Stimulated activated CD8-positive, alpha-beta memory T cell treated with anti-CD3 and anti-CD28 coated beads, Interleukin-7, amount 100 ng/mL, for 48 hours (primary cell): ENCODE measurements at places on chromosomes 1 and 21.

- no peak for DNase-seq
Measured at GRCh38 chr1:87723193-87723592, 394.5 kb downstream of the LMO4 start.

DNA sequence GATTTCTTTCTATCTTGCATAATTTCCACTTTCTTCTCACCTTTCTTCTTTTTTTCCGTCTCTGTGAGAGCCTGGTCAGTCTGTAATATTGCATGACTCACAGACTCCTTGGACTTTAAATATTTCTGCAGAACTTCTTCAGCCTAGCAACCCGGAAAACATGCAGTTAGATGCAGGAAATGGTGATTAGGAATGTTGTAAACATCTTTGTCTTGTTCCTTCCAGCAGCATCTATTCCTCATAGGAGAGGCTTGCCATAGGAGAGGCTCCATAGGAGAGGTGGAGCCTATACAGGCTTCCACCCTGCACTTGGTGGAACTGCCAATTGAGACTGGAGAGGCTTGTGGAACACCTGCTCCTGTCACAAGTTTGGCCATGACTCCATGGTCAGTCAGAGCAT lies 10.0 kb downstream of the GBP5 start:
- no peak for DNase-seq

- DNase-seq: no peak
Measured at GRCh38 chr1:21117597-21118001, 59.1 kb downstream of the EIF4G3 start.

- no peak for DNase-seq
Measured at GRCh38 chr1:15385420-15385819, 24.3 kb upstream of the EFHD2 start.

GRCh38 chr21:30271611-30272010 lies 11.1 kb downstream of the KRTAP24-1 start:
- DNase-seq: no peak

GRCh38 chr1:3000214-3000613 lies 21.1 kb upstream of the ACTRT2 start:
- no peak for DNase-seq

- DNase-seq: no peak
Measured at GRCh38 chr1:24414775-24415333, 748 bp upstream of the NIPAL3 start.

GRCh38 chr1:2800664-2801045 lies 838 bp downstream of the TTC34 start:
- no peak for DNase-seq

DNA sequence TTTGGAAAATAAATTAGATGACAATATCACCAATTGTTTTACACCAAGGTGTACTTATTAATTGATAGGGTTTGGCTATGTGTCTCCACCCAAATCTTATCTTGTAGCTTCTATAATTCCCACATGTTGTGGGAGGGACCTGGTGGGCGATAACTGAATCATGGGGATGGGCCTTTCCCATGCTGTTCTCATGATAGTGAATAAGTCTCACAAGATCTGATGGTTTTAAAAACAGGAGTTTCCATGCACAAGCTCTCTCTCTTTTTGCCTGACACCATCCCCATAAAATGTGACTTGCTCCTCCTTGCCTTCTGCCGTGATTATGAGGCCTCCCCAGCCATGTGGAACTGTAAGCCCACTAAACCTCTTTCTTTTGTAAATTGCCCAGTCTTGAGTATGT lies 131.0 kb upstream of the LMO4 start:
- DNase-seq: no peak

DNA sequence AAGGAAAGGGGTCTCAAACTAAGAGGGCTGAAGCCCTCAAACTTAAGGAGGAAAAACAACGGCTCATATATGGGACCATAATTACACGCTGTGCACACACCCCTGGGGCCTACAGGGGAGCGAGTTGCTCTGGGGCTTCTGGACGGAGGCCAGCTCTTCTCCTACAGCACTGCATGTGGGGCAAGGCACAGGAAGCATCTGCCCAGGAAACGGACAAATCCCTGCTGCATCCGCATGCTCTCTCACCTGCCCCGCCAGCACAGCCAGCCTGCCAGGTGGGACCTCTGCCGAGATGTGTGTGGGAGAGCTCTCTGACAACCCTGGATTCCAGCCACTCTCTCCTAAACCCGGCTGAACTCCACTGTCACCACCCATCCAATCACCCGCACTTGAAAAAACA lies 54.1 kb downstream of the MRPL37 start:
- no peak for DNase-seq

DNA sequence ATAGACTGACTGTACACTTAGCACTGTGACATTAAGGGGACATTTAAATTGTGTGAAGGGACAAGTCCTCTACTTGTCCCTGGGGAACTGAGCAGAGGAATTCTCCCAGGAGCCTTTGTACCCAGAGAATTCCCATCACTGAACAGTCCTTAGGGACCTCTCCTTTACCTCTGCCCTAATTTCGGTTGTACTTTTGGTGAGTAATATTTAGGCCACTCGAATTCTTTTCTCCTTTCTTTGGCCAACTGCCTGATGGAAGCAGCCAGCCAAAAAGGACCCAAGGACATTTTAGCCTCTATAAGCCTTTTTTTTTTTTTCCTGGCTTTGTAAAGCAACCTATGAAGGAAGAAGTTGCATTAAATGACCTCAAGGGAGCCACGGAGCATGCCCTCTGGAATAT lies 71.5 kb downstream of the NR5A2 start:
- DNase-seq: no peak

- no peak for DNase-seq
Measured at GRCh38 chr21:31410499-31411131, 66.6 kb upstream of the TIAM1 start.

DNA sequence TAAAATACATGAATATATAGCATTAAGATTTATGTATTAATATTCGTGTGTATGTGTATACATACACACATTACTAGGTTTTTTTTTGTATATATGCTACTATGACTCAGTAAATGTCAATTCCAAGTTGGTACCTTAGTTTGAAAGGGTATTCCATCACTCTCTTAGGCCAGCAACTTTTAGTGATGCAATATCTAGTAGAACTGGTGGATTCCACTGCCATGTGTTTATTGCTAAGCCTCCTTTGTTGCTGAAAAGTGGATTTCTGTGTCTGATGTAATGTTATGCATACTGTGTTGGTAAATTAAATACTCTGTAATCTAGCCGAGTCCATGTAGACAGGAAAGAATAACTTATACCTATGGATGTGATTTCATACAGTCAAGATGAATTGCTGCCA lies 16.9 kb upstream of the COL11A1 start:
- DNase-seq: no peak

- DNase-seq: peak; percentile 53
Measured at GRCh38 chr1:212721388-212722247, 22.0 kb upstream of the BATF3 start.

DNA sequence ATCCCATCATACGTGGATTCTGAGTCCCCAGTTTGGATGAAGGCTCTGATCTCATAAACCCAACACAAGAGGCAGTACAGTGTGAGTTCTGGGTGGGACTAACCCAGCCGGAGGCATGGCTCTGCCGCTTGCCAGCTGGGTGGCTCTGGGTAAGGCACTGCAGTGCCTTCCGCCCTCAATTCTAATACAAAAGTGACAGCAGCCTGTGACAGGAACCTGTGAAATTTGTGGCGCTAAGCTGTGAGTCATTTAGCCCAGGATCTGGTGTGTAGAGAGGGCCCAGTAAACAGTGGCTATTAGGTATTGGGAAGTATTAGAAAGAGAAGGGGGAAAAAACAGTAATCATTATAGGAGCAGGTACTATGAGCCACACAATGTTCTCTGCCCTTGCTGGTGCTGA lies 23.3 kb downstream of the HSPG2 start:
- DNase-seq: no peak

DNA sequence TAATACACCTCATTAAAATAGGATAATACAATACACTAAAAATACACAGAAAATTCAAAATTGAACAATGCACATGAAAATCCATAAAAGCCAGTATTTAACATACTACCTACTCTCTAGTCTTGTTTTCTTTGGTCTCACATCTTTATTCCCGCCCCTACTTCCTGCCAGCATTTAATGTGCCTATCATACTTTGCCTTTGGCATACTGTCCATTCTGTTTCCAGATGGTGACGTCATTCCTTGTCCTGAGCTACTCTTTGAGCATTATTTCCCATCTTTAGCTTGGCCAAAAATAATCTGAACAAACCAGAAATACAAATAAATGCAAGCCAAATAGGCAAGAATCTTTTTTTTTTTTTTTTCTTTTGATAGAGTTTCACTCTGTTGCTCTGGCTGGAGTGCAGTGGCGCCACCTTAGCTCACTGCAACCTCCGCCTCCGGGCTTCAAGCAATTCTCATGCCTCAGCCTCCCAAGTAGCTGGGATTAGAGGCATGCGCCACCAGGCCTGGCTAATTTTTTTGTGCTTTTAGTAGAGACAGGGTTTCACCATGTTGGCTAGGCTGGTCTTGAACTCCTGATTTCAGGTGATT lies 4.4 kb downstream of the HFM1 start:
- DNase-seq: no peak

DNA sequence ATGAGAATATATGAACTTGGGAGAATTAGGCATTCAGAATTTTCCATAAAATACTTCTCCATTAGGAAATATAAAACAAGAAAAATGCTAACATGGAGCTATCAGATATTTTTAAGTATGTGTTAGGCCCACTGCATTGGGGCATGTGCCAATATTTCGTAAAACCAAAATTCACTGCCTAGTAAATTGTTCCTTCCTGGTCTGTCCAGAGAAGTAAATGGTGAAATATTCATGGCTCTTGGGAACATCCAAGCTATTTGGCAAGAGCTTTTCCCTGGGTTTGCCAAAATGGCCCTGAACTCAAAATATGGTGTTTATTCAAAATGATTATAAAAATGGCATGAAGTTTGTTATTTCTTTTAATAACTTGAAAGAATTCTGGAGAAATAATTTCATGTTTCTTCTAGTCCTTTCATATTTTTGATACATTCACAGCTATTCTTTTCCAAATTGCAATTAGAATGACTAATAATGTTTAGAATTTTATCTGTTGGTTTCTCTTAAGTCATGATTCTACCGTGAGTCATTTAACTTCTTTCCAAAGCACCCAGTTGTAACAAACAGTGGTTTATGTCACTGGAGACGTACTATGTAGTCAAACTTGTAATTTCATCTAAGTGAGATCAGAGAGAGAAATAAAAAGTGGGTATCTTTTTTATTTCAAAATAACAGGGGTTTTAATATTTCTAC lies 25.7 kb upstream of the SLC19A2 start:
- no peak for DNase-seq
